HepG2 (cell line): ENCODE measurements at places on chromosomes 6 and 20. TPM values are rescaled to one million over a fixed set of nuclear protein-coding genes. Genes with fewer than 3 reads are reported as not detected.
A peak's percentile ranks its signal among the peaks of the same experiment; 100 is the strongest.

GABRR1 gene
- not detected in 2 replicates for total RNA-seq

INSM1 gene
- total RNA-seq = not detected in 2 replicates

SLC16A10 gene
- total RNA-seq = 11.3 and 20.1 TPM in 2 replicates

CENPW gene
- 94.7 and 133 TPM in 2 replicates for total RNA-seq

LY6G6C gene
- not detected in 2 replicates for total RNA-seq

IL17F gene
- not detected in 2 replicates for total RNA-seq

CFAP206 gene
- not detected in 2 replicates for total RNA-seq

SUMO4 gene
- total RNA-seq = 0.38 and 1.2 TPM in 2 replicates

SLC22A16 gene
- not detected in 2 replicates for total RNA-seq

DNA sequence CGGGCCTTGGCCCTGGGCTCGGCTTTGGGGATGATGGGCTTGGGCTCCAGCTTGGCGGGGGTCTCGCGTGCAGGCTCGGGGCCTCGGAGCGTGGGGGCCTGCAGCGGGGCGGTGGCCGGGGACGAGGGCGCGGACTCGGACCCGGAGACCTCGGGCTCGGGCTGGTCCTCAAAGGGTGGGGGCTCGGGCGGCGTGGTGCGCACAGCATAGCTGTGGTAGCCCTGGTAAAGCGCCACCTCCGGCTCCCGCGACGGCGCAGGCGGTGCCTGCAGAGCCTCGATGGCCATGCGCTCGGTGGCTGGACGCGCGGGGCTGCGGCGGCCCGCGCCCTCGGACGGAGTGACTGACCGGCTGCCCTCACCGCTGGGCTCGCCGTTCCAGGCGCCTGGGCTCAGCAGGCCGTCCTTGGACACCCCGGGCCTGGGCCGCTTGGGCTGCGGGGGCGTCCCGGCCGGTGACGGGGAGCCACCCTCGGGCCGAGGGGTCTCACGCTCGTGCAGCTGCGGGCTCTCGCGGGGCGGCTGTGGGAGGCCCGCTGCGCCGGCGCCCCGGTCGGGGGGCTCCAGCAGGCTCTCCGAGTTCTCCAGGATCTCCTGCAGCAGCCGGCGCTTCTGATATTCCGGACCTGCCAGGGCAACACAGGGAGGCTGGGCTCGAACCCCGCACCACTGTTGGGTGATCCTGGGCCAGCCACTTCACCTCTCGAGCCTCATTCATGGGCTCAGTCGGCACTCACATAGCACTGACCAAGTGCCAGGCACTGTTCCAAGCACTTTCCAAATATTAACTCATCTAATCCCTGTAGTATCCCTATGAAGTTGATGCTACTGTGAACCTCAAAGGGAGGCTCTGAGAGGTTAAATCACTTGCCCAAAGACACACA, 71.0 kb downstream of the JPH2 start:
- H3K27ac ChIP-seq = no peak overlapping the region
- H3K4me1 ChIP-seq = peaks cover 17% of the 10 kb centered on the region
- no peaks in the 10 kb centered on the region for H3K36me3 ChIP-seq
- H3K27me3 ChIP-seq = peaks cover 7% of the 10 kb centered on the region

DNA sequence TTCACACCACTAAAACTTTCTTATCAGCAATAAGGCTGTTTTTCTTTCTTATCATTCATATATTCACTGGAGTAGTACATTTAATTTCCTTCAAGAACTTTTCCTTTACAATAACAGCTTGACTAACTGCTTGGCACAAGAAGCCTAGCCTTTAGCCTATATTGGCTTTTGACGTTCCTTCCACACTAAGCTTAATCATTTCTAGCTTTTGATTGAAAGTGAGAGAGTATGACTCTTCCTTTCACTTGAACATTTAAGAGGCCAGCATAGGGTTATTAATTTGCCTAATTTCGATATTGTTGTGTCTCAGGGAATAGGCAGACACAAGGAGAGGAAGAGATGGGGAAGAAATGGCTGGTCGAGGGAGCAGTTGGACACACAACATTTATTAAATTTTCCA, 23.6 kb downstream of the THEMIS start:
- H3K4me1 ChIP-seq = no peaks in the 10 kb centered on the region
- DNase-seq = no peak
- peaks cover 4% of the 10 kb centered on the region; the same call in 1 of the 3 replicates for H3K27me3 ChIP-seq
- H3K36me3 ChIP-seq = no peaks in the 10 kb centered on the region
- no peak overlapping the region for H3K4me3 ChIP-seq

GRCh38 chr6:51077821-51078518, 259.3 kb downstream of the TFAP2B start:
- DNase-seq = no peak
- H3K27me3 ChIP-seq = no peaks in the 10 kb centered on the region
- H3K4me3 ChIP-seq = no peak overlapping the region

DNA sequence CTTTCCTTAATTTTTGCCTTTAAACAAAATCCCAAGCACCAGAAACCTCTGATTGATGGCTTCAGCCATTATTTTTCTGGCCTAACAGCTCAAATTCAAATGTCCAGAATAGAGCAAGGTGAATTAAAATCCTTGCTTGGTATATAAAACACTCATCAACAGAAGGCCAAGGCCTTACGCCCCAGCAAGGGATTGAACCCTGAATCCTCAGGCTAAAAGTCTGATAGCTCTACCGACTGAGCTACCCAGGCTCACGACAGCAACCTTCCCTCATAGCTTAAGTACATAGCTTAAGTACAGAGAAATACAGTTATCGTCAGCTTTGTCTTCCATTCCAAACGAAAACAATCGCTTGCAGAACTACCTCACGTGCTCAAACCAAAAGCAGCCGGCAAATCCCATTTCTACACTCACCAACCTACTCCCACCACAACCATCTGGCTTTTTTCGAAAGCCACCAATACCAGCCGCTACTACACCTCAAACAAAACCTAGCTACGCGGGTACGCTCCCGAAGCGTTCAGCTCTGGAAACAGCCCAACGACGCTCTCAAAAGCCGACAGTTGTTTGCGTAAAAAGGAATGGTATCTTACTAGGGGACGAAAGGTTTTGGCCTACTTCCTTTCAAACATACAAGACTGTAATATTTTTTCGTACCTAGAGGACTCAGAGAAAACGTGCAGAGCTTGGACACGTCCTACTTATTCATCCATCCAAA, 167.5 kb downstream of the GPX5 start:
- no peak for DNase-seq
- peaks cover 20% of the 10 kb centered on the region; the same call in 1 of the 2 replicates for H3K4me1 ChIP-seq
- H3K27me3 ChIP-seq = no peaks in the 10 kb centered on the region; the same call in 1 of the 2 replicates

- no peak overlapping the region for H3K27ac ChIP-seq
- no peaks in the 10 kb centered on the region for H3K27me3 ChIP-seq
- H3K4me1 ChIP-seq = no peaks in the 10 kb centered on the region
- no peak for DNase-seq
- H3K36me3 ChIP-seq = peaks cover 6% of the 10 kb centered on the region
Observed at GRCh38 chr6:31169123-31169857, 1.2 kb downstream of the POU5F1 start.

GRCh38 chr6:130677312-130677711, 149.9 kb upstream of the SMLR1 start:
- DNase-seq = no peak
- H3K27ac ChIP-seq = no peak overlapping the region
- H3K4me3 ChIP-seq = no peak overlapping the region
- H3K27me3 ChIP-seq = no peaks in the 10 kb centered on the region

GRCh38 chr20:40689100-40689942, at the start of gene MAFB:
MAFB (minus strand) TSS chr20:40689236; CDS start chr20:40688850, 386 bp downstream.
- peak; percentile 74 for DNase-seq
- H3K36me3 ChIP-seq = no peaks in the 10 kb centered on the region
- H3K4me3 ChIP-seq = peak within 1 kb of the TSS; percentile 51
- H3K27me3 ChIP-seq = peaks cover 50% of the 10 kb centered on the region
- no peak within 1 kb of the TSS for H3K27ac ChIP-seq

GRCh38 chr6:140052736-140053729, 678.6 kb upstream of the CITED2 start:
- no peaks in the 10 kb centered on the region for H3K36me3 ChIP-seq
- no peaks in the 10 kb centered on the region for H3K27me3 ChIP-seq
- H3K27ac ChIP-seq = no peak overlapping the region
- DNase-seq = no peak
- no peak overlapping the region for H3K4me3 ChIP-seq

DNA sequence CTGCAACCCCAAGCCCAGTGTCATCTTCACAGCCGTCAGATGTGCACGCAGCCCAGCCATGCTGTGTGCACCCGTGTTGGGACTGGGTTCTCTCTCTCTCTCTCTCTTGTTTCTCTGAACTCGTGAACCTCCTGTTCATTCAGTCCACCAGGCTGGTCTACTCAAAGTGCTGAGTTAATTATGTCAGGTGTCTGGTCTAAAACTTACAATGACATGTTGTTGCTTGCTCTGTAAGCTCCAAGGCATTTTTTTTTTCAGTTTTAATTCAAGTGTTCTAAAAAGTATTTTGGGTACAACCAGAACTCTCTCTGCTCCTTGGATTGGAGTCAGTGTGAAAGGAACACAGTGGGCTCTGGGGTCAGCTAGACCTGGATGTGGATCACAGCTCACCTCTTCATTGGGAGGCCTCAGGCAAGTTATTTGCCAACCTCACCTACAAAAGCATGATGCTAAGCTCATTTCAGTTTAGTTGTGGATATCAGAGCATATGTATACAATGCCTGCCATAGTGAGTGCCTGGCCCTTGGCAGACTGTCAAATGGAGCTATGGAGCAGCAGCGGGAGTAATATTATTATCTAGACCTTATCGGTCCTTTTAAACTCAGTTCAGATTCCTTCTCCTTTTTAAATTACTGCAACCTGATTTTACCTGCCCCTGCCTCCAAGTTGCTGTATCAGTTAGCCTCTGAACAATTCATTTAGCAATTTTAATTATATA, 59.5 kb downstream of the PLEKHG1 start:
- H3K4me3 ChIP-seq = no peak overlapping the region
- H3K27me3 ChIP-seq = no peaks in the 10 kb centered on the region
- no peaks in the 10 kb centered on the region for H3K36me3 ChIP-seq
- H3K27ac ChIP-seq = no peak overlapping the region
- H3K4me1 ChIP-seq = no peaks in the 10 kb centered on the region

- no peaks in the 10 kb centered on the region for H3K27me3 ChIP-seq
- no peak overlapping the region for H3K27ac ChIP-seq
- no peak for DNase-seq
- H3K4me3 ChIP-seq = no peak overlapping the region
- no peaks in the 10 kb centered on the region for H3K4me1 ChIP-seq
Observed at GRCh38 chr6:6655805-6656251, 67.3 kb downstream of the LY86 start.

DNA sequence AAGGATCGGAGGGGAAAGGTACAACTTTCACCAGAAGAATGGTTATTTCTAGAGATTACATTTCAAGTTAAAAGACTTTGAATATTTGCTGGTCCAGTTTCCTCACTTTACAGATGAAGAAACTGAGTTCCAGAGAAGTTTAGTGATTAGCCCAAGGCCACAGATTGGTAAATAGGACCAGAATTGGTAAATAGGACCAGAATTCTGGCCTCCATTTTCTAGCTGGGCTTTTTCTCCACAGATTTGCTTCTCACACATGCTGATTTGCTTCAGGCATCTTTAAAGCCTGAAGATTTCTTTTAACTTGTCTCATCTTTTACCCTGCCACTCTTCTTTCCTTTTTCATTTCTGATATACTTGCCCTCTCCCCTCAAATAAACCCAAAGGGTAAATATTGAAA, 5.2 kb upstream of the LIN28B start:
- no peaks in the 10 kb centered on the region for H3K36me3 ChIP-seq
- DNase-seq = no peak
- H3K4me3 ChIP-seq = no peak overlapping the region
- H3K27me3 ChIP-seq = no peaks in the 10 kb centered on the region
- peak overlapping the region; percentile 19 for H3K27ac ChIP-seq

GRCh38 chr6:32222333-32223230, 1.3 kb downstream of the NOTCH4 start:
- no peaks in the 10 kb centered on the region for H3K36me3 ChIP-seq
- no peak overlapping the region for H3K4me3 ChIP-seq
- H3K4me1 ChIP-seq = no peaks in the 10 kb centered on the region
- H3K27ac ChIP-seq = no peak overlapping the region

- H3K27me3 ChIP-seq = no peaks in the 10 kb centered on the region
- DNase-seq = no peak
- no peaks in the 10 kb centered on the region for H3K36me3 ChIP-seq
- H3K4me1 ChIP-seq = no peaks in the 10 kb centered on the region
- no peak overlapping the region for H3K27ac ChIP-seq
Observed at GRCh38 chr20:60172346-60172984, 214.2 kb downstream of the CDH26 start.

GRCh38 chr6:6758915-6759654, 170.6 kb downstream of the LY86 start:
- no peak overlapping the region for H3K4me3 ChIP-seq
- no peaks in the 10 kb centered on the region for H3K4me1 ChIP-seq
- H3K27ac ChIP-seq = no peak overlapping the region
- no peaks in the 10 kb centered on the region for H3K36me3 ChIP-seq
- peak; percentile 40 for DNase-seq
- no peaks in the 10 kb centered on the region; the same call in 1 of the 2 replicates for H3K27me3 ChIP-seq

- no peak overlapping the region for H3K27ac ChIP-seq
- no peaks in the 10 kb centered on the region for H3K36me3 ChIP-seq
- H3K4me1 ChIP-seq = no peaks in the 10 kb centered on the region
- H3K4me3 ChIP-seq = no peak overlapping the region
- DNase-seq = no peak
- H3K27me3 ChIP-seq = no peaks in the 10 kb centered on the region
Observed at GRCh38 chr20:7437311-7437710, 502.9 kb downstream of the HAO1 start.

GRCh38 chr6:90890683-90891330, 303.9 kb upstream of the MAP3K7 start:
- no peaks in the 10 kb centered on the region for H3K4me1 ChIP-seq
- no peaks in the 10 kb centered on the region for H3K36me3 ChIP-seq
- DNase-seq = no peak
- H3K4me3 ChIP-seq = no peak overlapping the region

DNA sequence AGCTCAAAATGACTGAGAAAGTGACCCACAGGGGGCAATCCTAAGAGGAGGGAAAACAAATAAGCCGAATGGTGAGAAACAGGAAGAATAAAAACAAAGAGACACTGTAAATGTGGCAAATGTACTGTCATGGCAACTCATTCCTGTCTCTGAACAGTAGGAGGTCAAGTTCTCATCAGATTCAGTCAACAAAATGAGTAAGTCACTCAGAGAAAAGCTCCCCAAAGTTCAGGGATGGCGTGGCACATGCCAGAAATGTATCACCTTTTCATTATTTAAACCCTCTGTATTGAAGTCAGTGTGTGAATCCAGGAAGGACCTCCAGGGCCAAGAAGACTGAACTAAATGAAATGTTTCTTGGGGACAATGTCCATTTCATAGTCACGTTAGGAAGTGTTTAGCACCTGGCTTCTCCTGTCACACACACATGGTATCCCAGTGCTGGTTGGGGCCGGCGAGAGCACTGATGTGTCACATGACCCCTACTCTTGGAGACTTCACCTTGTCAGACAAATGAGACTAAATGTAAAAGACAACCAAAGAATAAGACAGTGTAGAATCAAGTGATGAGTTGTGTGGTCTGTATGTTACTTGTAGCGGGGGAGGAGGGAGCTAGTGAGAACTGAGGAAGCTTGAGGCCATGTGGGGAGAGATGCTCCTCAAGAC, 20.7 kb downstream of the CNR1 start:
- no peak overlapping the region for H3K27ac ChIP-seq
- no peaks in the 10 kb centered on the region for H3K36me3 ChIP-seq
- H3K27me3 ChIP-seq = no peaks in the 10 kb centered on the region
- no peak overlapping the region for H3K4me3 ChIP-seq
- H3K4me1 ChIP-seq = peaks cover 10% of the 10 kb centered on the region

GRCh38 chr6:3753228-3753835, 1.8 kb upstream of the PXDC1 start:
- no peak for DNase-seq
- H3K27me3 ChIP-seq = no peaks in the 10 kb centered on the region
- H3K36me3 ChIP-seq = no peaks in the 10 kb centered on the region
- no peak overlapping the region for H3K4me3 ChIP-seq
- no peak overlapping the region for H3K27ac ChIP-seq
- H3K4me1 ChIP-seq = peaks cover 57% of the 10 kb centered on the region
